ENCODE measurements at places on chromosomes 1 and 21.

GRCh38 chr21:25342816-25343215, 264.5 kb downstream of the MRPL39 start:
- no peak for DNase-seq

DNA sequence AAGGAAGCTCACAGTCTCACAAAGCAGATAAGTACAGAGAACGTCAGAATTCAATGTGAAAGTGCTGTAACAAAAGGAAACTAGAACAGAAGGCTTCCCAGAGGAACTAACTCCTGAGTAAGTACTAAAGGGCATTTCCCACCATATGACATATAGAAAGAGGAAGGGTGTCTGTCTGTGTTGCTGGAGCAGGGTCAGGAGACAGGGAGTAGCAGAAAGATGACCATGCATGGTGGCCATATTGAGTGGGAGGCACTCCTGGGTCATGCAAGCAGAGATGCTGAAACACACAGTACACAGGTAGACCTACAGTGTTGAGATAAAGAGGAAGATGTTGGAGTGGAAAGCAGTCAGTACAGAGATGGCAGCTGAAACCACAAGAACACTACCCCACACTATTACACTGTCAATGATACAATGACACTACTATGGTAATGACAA, 47.3 kb downstream of the SLC25A24 start:
- DNase-seq, result no peak

DNA sequence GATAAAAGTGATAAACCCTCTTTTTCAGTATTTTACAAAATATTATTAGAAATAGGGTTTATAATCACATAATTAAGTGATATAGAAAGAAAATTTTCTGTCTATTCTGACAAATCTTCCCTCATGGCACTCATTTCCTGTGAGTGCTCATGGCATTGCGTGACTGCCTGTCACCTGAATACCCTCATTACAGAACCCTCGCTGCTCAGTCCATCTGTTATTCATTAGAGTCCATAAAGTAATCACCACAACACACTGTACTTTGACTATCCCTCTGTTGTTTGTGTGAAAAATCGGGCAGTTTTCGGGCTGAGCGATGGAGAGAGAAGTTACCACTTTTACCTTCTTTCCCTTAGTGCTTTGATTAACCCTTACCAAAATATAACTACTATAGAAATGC, 100.4 kb upstream of the BRINP3 start:
- peak; percentile 18 for DNase-seq

DNA sequence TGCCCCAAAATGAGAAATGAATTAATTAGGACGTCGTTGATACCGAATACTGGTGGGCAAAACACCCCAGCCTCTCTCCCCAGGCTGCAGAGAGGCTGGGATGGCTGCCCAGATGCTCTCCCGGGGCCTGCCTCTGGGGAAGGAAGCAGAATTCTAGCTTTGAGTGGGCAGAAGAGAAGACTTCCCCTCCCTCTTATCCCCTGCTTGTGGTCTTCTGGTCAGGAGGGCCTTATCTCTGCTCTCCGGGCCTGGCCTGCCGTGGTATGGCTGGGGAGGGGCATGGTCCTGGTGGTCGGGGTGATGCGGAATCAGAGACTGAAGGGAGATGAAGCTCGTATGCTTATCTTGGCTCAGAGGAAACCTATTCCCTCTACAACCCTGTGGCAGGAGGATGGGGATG, 9.8 kb upstream of the CSF3R start:
- no peak for DNase-seq

DNA sequence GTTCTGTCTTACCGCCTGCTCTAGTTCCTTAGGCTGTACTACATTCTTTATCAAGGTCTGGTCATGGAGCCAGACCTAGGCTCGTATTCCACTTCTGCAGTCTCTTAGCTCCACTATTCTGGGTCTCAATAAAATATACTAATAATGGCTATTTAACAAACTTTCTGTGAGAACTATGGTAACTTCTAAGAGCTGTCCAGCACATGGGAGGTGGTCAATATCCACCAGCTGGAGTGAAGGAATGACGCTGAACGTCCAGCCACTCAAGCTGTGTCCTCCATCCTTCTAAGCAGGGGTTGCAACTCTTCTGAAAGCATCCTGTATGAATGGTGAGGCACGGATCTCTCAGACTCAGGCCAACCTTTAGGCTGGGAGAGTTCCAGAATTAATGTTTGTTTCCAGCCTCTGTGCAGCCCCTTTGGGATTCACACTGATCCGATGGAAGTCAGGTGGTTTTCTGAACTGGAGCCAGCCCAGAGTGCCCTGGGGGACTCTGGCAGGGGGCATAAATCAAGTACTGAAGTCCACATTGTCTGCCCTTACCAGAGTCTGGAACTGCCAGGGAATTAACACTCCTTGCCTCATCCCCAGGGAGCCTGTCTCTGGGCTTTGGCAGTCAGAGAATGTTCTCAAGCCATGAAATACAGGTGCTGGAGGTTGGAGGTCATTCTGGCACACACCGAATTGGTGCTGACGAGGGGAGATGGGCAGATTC, 57.4 kb downstream of the BRINP2 start:
- DNase-seq, result no peak

- no peak for DNase-seq
Observed at GRCh38 chr1:91578320-91579109, 77.9 kb downstream of the CDC7 start.

- peak; percentile 58 for DNase-seq
Observed at GRCh38 chr1:175841738-175842187, 98.4 kb upstream of the TNR start.

DNA sequence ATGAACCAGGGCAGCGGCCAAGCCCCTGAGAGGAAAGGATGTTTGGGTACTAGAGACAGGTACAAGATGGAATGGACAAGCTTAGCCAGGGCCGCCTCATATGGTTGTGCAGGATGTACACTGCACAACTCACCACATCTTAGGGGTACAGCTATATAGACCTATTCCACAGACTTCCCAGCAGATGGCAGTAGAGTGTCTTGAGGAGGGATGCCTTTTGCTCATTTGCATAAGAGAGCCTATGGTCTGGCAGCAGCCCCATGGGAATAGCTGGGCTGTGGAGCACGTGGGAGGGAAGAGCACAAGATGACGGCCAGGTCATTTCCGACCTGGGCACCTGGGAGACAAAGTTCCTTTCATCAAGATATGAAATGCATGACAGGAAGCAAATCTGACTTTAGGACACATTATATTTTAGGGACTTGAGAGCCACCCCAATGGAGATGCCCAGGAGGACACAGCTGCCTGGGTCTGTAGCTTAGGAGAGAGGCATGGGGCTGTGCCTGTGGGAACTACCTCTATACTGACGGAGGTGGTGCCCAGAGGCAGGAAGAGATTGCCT, 215.5 kb downstream of the KCNJ6 start:
- DNase-seq, result peak; percentile 52

GRCh38 chr1:203170625-203171330, 4.8 kb downstream of the MYBPH start:
- DNase-seq, result no peak
